ENCODE measurements at places on chromosomes 7 and 10. TPM values are rescaled to one million over a fixed set of nuclear protein-coding genes. Genes with fewer than 3 reads are reported as not detected.

Gene ANK3
- total RNA-seq: 1.8 TPM

Gene HTR5A
- not detected for total RNA-seq

Gene LLCFC1
- total RNA-seq: not detected

Gene PRLHR
- total RNA-seq: not detected
